ENCODE measurements at places on chromosomes 2 and 18.
A peak's percentile ranks its signal among the peaks of the same experiment; 100 is the strongest.

- DNase-seq = peak; percentile 21
Measured at GRCh38 chr2:27501042-27501441, 4.4 kb downstream of the GCKR start.

DNA sequence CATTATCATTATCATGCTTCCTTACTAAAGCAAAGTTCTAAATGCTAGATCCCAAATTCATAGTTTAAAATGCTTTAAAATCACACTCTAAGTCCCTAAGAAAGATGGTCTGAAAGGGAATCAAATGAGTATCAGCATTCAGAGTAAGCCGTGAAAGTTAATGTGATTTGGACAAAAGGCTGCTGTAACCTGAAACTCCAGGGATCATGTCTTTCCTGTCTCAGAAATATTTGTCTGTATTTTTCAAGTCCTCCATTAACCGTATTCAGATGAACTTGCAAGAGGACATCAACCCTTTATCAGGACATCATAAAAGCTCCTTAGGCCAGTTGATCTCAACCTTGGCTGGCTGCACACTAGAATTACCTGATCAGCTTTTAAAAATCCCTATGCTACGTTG is 324.3 kb upstream of the PKDCC start:
- DNase-seq = no peak

DNA sequence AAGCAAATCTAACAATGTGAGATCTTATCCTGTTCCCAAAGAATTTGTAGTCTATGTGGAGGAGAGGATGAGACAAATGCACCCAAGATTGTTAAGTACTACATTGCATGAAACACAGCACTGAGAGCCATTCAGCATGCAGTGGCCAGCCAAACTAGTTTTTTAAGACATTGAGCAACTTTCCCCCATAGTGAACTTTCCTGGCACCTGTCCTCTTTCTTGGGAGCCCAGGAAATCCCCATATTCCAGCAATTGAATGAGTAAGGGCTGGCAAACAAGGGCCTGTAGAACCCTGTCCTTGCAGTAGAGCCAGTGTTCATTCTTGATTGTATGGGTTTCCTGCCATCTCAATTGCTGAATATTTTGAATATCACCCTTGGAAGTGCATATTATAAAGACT is 58.8 kb upstream of the FIGN start:
- DNase-seq = no peak

DNA sequence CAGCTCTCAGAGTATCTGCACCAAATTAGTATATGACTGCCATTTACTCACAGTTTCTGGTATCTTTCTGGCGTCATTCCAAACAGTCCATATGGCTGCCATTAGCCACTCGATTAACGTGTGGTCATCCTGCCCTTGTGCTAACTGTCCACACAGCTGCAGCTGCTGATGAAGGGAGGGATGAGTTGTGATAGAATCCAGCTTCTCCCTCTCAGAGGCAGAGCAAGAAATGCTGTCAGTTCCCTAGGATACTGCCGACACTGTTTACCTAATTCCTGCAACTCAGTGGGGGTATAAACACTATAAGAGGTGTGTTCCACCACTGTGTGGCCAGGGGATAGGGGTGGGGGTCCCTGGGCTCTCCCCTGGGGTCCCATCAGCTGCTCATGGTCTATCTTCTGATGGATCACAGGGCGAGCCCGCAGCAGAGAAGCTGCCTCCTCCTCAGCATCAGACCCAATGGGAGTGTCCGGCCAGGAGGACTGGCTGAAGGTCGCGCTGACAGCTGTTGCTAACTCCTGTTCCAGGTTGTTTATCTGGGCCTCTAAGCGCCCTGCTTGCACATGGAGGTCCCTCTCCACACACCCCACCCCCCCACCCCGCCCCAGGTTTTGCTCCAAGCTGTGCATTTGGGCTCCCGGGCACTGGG is 17.3 kb upstream of the KLHL23 start:
- no peak for DNase-seq

GRCh38 chr2:209610631-209611030 is 161.0 kb upstream of the UNC80 start:
- DNase-seq = no peak
